ENCODE measurements at places on chromosomes 7 and 10. TPM values are rescaled to one million over a fixed set of nuclear protein-coding genes. Genes with fewer than 3 reads are reported as not detected.

The FOXI2 gene
- not detected for total RNA-seq

The CABCOCO1 gene
- total RNA-seq = 4.9 TPM

The URGCP gene
- 42.8 TPM for total RNA-seq

The ASIC3 gene
- total RNA-seq = 0.82 TPM

The CUBN gene
- total RNA-seq = 1.2 TPM

The FRMD4A gene
- total RNA-seq = 69.7 TPM

The ICA1 gene
- 42.4 TPM for total RNA-seq

The ERLIN1 gene
- 10.6 TPM for total RNA-seq
